Endothelial cell (in vitro differentiated cells): ENCODE measurements at places on chromosomes 6 and 20. TPM values are rescaled to one million over a fixed set of nuclear protein-coding genes. Genes with fewer than 3 reads are reported as not detected.

- DNase-seq: no peak
These were observed 48.6 kb upstream of the DST start for GRCh38 chr6:56691286-56691595.

GRCh38 chr6:107656401-107656800 is 166.5 kb downstream of the SOBP start:
- DNase-seq: no peak

GRCh38 chr6:63649269-63649668 is 13.7 kb downstream of the PHF3 start:
- no peak for DNase-seq

- DNase-seq: no peak
These were observed 617.2 kb upstream of the ID4 start for GRCh38 chr6:19219931-19220330.

GRCh38 chr6:31450751-31451150 is 47.2 kb upstream of the MICB start:
- no peak for DNase-seq

DNA sequence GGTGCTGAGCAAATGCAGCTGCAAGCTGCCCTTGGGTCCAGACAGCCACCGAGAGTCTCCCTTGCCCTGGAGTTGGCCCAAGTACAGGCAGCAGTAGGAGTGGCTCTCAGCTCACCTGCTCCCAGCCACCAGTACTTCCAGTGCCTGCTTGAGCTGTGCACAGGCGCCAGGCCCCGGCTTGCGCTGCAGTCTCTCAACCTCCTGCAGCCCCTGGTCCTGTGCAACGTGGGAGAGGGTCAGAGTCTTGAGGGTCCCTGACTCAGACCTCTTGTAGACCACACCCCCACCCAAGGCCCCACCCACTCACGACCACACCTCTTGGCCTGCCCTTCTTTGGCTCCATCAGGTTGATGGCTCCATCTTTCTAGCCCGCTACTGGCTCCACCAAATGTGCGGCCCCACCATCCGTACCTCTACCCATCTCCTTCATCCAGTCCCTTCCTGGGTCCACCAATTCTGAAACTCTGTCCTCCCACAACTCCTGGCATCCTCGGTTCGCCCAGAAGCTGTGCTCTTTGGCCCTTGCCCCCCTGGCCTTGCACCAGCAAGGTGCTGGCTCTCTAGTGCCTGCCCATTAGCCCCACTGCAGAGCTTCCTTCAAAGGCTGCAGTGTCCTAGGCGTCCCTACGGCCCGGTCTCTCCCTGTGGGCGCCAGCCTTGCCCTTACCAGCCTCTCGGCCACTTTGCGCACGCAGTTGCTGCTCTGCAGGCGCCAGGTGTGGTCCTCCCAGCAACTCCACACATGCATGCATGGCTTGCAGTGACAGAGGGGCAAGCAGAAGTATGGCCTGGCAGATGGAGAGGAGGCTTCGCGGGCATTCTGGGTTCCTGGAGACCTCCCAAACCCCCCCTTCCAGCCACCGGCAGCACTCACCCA is 16.5 kb upstream of the SPAG4 start:
- no peak for DNase-seq

DNA sequence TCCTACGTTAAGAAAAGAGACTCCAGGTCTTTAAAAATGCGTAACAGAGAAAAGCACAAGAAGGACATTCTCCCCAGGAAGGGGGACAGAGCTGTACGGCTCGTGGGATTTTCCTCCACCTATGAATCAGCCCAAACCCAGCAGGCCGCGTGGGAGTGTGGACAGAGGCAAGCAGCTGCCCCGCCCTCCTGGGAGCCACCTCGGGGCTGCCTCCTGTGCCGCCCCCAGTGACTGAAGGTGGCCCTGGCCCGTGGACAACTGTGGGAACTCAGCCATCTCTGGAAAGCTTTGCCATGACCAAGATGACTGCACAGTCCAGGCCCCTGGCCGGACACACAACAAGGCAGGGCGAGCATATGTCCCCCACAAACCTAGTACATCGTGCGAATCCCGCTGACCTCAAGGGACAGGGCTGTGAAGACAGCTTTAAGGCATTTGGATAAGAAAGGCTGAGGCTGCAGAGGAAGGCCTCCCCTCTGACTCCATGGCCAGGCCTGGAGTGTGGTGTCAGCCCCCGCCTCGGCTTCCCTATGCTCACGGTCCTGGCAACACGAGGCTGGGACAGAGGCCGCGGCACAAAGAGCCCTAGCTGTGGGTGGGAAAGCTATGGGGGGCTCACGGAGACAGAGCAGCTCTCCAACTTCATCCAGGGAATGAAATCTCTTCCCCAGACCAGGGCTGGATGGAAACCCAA is 26.9 kb downstream of the PXDC1 start:
- no peak for DNase-seq

DNA sequence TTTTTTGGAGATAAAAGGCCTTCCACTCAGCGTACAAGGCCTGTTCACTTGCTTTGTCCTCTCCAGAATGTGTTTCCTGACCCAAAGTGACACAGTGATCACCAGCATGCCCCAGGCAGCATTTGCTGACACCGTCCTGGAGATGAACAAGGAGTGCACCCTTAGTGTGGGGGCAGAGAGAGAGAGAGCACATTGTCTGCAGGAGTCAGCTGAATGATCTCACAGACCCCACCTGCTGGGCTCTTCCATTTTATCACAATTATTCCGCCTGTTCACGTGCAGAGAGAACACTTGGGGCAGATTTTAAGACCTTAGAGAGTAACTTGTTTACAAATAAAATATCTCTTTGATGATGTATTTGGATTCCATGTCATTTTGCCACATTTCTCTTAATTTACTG is 22.4 kb upstream of the MAS1L start:
- DNase-seq: no peak

DNA sequence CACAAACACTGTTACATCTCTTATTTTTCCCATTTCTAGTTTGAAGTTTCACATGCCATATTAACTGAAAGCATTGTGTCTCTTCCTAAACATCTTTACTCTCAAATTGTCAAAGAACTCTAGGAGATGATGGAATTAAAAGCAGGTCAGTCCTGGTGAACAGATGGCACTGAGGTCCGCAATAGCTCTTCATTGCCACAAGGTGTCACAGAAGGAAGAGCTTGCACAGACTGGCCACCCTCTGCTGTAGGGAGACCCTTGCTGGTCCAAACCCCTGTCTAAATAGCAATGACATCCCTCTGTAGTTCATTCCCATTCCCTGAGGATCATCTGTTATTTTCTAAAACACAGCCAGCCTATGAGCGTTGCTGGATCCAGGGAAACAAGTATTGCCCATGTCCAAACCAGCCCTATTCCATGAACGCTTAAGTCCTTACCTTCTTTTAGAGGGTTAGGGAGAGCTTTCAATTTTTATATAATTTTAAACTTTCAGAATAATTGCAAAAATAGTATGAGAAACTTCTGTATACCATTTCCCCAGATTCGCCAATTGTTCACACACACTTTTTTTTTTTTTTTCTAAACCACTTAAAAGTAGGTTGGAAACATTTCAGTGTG is 10.1 kb upstream of the HDAC2 start:
- DNase-seq: peak; percentile 36

GRCh38 chr6:20693466-20694063 is 159.3 kb downstream of the CDKAL1 start:
- no peak for DNase-seq

DNA sequence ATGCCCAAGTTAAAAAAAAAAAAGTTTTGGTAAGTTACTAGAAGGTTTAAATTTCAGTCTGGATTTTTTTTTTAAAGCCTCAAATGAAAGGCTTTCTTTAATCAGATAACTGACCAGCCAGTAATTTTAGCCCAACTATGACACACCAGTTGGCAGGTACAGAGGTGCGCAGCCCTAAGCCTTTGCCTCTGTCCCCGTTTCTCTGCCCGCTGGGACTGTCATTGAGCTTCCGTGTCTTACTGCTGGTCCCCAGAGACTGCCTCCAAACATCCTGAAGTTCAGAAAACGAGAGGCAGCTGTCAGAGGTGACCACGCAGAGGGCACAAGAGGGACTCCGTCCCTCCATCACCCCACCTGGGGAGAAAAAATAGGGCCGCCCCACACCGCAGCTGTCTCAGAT is 118.2 kb downstream of the RPS12 start:
- no peak for DNase-seq

SYCP2L gene
- 8.1 TPM for total RNA-seq

VSX1 gene
- not detected for total RNA-seq

MYCT1 gene
- 178 TPM for total RNA-seq

CD93 gene
- total RNA-seq: 139 TPM

GPR6 gene
- total RNA-seq: not detected

SPATS1 gene
- not detected for total RNA-seq

PKHD1 gene
- total RNA-seq: 0.03 TPM
